ENCODE measurements at places on chromosomes 11 and 22.

DNA sequence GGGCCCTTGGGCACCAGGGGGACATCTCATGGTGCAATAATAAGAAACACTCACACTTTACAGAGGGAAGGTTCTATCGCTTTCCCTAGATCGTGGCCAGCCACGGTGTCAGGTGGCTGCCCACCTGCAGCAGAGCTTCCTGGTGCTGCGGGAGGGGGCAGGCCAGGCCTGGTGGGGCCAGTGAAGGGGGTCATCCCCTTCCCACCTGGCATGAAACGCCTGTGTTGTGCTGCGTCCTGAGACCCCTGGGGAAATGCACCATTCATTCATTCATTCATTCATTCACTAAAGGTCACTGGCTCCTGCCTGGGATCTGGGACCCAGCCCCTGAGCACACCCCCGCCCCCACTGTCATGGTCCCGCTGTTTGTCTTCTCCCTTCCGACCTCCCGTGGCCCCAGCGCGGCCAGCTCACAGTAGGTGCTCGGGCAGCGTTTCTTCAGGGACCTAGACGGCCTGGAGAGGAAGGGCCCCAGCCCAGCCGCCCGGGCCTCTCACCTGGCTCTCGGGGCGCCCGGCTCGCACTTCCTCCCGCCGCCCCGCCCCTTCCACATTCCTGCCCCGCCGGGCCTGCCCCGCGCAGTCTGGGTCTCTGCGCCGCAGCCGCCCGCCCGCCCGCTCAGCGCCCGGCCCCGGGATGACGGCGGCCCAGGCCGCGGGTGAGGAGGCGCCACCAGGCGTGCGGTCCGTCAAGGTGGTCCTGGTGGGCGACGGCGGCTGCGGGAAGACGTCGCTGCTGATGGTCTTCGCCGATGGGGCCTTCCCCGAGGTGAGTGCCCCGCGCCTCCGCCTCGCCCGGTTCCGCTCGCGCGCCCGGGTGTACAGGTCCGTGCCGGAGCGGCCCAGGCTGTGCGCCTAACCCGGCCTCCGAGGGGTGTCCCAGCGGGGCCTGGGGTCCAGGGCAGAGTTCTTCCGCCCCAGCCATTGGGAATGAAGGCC is at the start of gene RHOD:
Gene RHOD (plus strand): TSS at position 581 of the 938 bp plus-strand sequence. CDS start 56 bp downstream, at position 637.
- H3K36me3 ChIP-seq = no peaks in the 10 kb centered on the region

DNA sequence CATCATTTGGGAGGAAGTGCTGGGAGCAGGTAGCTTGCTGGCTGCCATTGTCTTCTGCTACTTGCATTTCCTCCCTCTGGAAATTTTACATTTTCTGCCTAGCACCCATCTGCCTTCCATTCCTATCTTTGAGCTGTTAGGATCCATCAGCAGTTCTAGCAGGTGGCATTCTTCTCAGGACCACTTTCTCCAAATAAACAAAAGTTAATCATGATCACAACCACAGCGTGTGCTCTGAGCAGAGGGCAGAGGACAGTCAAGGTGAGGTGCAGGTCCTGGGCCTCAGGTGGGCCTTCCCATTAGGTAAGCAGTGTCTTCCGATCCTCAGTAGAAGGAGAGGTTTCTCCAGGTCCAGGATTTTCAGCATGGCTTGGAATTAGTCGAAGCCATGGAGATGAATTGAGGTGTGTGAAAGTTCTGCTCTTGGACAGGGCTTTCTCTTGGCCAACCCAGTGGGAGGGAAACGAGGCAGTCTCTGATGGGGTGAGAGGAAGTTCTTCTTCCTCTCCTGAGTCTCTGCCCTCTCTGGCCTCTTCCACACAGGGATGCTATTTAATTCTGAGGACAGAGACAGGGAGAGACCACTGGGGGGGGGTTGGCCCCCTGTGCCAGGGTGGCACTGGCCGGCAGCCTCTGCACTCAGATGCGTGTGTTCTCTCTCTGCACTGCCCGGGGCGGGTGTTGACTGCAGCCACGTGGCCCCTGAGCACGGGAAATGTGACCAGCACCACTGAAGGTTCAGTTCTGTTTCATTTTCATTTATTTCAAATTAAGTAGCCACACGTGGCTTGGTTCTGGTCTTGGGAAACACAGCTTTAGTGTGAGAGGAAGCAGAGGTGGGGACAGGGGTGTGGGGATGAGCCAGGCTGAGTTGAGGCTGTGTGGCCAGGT is 170.8 kb downstream of the TBC1D22A start:
- H3K4me3 ChIP-seq = no peak overlapping the region
- H3K36me3 ChIP-seq = no peaks in the 10 kb centered on the region
- no peak overlapping the region for H3K27ac ChIP-seq
- DNase-seq = peak; percentile 53
- H3K4me1 ChIP-seq = no peaks in the 10 kb centered on the region

DNA sequence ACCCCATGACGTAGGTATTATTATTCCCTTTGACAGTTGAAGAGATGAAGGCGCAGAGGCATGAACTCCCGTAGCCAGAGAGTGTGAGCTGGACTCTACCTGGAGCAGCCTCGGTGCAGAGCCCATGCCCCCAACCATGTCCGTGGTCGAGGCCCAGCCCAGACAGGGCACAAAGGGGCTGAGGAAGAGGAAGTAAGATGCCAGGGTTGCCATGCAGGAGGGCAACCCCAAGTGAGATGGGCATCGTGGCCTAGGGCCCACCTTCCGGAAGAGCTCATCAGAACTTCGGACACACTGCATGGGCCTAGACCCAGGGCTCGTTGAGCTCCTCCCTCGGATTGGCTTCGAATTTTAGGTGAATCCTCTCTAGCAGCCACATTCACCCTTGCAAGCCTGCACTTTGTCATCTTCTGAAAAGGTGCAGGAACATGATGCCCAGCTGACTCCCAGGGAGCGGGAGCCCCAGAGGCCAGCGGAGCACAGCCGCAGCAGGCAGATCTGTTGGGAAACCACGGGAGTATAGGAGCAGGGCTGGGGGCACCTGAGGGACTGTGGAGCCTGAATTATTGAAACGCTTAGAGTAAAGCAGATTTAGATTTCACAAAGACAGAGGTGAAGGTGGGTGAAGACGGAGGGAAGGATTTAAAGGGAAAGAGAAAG is 29.0 kb upstream of the JAM3 start:
- H3K27me3 ChIP-seq = no peaks in the 10 kb centered on the region
- H3K4me1 ChIP-seq = no peaks in the 10 kb centered on the region
- DNase-seq = no peak

DNA sequence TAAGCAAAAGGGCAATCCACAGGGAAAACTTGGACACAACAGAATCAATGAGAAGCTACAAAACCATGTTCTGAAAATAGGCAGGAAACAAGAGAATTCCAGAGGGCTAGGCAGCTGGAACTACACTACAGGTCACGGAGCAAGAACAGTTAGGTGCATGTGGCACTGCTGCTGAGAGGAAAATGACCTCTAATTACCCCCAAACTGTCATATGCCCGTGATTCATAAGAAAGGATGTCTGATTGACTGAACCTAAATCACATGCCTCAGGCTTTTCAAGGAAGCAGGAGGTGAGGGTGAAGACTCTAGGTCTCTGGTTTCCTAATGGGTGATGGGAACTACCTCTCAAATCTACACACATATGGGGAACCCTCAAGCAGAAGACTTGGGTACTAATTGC is 17.9 kb upstream of the RRAS2 start:
- no peak overlapping the region for H3K4me3 ChIP-seq
- H3K27me3 ChIP-seq = no peaks in the 10 kb centered on the region
- peaks cover 31% of the 10 kb centered on the region for H3K4me1 ChIP-seq
- no peak for DNase-seq

- H3K4me1 ChIP-seq = no peaks in the 10 kb centered on the region
- DNase-seq = no peak
- H3K36me3 ChIP-seq = no peaks in the 10 kb centered on the region
Measured at GRCh38 chr22:17633217-17633997, 4.9 kb upstream of the ATP6V1E1 start.

DNA sequence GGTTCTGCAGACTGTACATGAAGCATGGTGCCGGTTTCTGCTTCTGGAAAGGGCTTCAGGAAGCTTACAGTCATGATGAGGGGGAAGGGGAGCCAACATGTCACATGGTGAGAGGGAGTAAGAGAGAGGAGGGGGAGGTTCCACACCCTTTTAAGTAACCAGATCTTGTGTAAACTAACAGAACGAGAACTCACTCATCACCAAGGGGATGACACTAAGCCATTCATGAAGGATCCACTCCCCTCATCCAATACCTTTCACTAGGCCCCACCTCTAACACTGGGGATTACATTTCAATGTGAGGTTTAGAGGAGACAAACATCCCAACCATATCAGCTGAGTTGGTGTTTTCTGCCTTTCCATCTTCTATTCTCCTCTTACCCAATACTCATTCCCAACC is 83.5 kb downstream of the BDNF start:
- H3K4me3 ChIP-seq = no peak overlapping the region
- no peak for DNase-seq
- H3K4me1 ChIP-seq = peaks cover 6% of the 10 kb centered on the region
- H3K27ac ChIP-seq = no peak overlapping the region
- no peaks in the 10 kb centered on the region for H3K27me3 ChIP-seq

Measured in right atrium auricular region (tissue), 2 donors.